Tibial nerve (tissue), 4 donors: ENCODE measurements at places on chromosomes 7 and 10. TPM values are rescaled to one million over a fixed set of nuclear protein-coding genes. Genes with fewer than 3 reads are reported as not detected.

The SHTN1 gene
- 14.9 TPM for total RNA-seq

The ZPBP gene
- not detected for total RNA-seq

The ACTL6B gene
- not detected for total RNA-seq

The GPR26 gene
- not detected for total RNA-seq

The PTPRZ1 gene
- total RNA-seq: 26.4 TPM

The VGF gene
- not detected for total RNA-seq

DNA sequence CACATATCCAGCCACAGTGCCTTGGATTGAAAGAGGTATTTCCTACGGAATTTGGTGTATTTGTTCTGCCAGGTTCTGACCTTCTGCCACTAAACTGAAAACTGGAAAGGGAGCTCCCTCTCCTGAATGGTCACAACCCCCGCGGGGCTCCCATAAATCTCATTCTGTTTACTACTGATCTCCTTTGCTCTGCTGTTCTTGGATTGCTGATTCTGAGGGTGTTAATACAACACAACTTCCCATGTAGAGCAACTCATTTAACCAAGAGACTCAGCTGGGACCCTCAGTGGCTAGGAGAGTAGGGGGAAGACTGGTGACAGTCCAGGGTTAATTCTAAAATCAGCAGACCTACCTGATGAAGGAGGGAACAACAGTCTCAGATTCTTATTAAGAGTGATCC, 662.9 kb downstream of the INHBA start:
- H3K27ac ChIP-seq: no peak overlapping the region
- no peaks in the 10 kb centered on the region for H3K27me3 ChIP-seq
- H3K4me3 ChIP-seq: no peak overlapping the region
- H3K4me1 ChIP-seq: no peaks in the 10 kb centered on the region
- no peaks in the 10 kb centered on the region for H3K36me3 ChIP-seq

GRCh38 chr7:158291998-158292397, 295.6 kb downstream of the PTPRN2 start:
- H3K27me3 ChIP-seq: no peaks in the 10 kb centered on the region
- H3K4me1 ChIP-seq: no peaks in the 10 kb centered on the region
- DNase-seq: no peak
- H3K36me3 ChIP-seq: no peaks in the 10 kb centered on the region
- no peak overlapping the region for H3K4me3 ChIP-seq
- H3K27ac ChIP-seq: no peak overlapping the region

- no peak for DNase-seq
- no peak overlapping the region for H3K4me3 ChIP-seq
- no peaks in the 10 kb centered on the region for H3K27me3 ChIP-seq
- no peaks in the 10 kb centered on the region for H3K4me1 ChIP-seq
- H3K27ac ChIP-seq: no peak overlapping the region
These were observed 129.9 kb downstream of the CDH23 start for GRCh38 chr10:71526653-71527052.

DNA sequence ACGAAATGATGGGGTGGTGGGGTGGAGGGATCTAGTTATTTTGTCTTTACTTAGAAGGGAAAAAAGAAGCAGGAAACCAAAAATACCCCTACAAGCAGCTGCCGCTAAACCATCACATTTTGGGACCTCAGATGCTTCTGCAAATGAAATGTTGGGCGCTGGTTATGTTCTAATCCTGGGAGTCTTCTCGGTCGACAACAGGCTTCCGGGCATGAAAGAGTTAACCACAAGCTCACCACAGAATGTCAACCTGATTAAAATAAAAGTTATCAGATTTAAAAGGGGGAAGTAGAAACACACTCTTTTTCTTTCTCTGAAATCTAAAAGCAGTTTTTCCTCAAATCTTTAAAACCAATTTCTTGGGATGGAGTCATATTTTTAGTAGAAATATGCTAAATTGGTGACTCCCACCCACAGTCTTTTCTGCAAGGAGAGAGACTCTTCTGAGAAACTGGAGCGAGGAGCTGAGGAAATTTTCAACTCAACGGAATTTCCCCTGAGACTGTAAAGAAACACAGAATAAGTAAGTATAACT, 16.8 kb downstream of the IL2RA start:
- no peaks in the 10 kb centered on the region for H3K36me3 ChIP-seq
- H3K27ac ChIP-seq: no peak overlapping the region
- H3K27me3 ChIP-seq: peaks cover 6% of the 10 kb centered on the region
- DNase-seq: no peak
- no peak overlapping the region for H3K4me3 ChIP-seq

DNA sequence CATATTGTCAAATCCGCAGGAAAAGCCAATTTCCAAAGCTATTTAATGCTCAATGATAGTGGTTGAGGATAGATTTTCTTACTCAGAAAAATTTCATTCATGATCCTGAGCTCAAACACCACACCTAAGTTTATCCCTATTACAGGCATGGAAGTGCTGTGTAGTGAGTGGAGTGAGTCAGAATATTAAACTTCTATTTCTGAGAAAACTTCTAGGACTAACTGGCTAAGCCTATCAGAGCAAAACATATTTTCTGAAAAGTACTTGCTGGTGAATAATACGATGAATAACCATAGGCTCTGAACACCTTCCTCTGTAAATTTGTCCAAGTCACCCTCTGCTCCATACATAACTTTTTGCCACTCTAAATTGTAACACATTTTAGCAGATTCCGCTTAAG, 221.5 kb downstream of the SUGCT start:
- H3K36me3 ChIP-seq: no peaks in the 10 kb centered on the region
- no peaks in the 10 kb centered on the region for H3K27me3 ChIP-seq
- no peak overlapping the region for H3K4me3 ChIP-seq
- no peaks in the 10 kb centered on the region for H3K4me1 ChIP-seq

DNA sequence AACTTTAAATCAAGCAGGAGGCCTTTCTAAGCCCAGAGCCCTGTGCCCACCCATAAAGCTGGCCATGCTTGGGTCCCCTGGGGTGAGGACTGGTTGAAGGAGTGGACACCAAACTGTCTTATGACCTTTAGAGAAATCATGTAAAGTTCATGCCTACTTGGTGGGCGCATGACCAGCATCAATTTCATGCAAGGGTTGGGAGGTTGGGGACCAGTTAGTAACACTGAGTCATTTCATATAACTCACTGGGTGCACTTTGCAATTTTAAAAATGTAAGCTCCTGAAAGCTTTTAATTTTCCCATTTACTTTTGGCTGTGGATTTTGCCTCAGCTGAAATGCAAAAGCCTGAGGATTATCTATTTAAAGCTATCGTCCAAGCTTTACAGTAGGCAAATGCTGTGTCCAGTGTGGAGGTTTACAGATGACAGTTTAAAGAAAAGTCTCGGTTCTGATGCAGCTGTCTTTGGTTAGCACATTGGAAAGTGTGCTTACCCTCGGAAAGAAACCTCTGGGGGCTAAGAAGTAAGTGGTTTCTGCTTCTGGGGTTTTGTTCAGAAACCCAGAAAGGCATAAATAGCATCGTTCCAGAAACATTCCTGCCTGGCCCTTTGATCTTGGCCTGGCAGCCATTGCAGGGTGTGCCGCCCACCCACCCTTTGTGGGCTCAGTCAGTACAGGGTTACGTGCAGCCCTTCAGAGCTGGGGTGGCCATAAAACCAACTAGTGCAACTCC, 48.8 kb upstream of the CHST15 start:
- no peak for DNase-seq
- no peaks in the 10 kb centered on the region for H3K27me3 ChIP-seq
- H3K4me1 ChIP-seq: no peaks in the 10 kb centered on the region

DNA sequence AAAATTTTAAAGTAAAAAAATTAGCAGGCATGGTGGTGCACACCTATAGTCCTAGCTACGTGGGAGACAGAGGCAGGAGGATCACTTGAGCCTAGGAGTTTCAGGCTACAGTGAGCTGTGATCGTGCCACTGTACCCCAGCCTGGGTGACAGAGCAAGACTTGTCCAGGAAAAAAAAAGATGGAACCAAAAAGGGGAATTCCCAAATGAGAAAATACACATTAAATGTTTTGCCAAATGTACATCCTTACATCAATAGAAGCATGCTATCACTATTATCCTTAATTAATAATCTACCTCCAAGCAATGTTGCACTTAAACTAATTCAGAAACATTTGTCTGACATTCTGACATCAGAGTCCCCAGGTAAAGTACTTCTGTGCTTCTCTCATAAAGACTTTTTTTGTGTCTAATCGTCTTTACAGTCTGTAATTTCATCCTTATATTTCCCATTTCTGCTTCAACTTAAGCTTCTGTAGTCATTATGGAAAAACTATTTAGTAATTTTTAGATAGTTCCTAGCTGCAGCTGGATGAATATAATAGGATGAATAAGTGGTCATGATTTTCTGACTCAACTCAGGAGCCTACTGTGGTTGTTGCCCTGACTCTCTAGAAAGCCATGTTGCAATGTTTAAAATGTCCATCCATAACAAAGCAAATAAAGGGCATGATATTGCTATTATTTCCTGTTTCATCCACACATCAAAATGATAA, 57.7 kb downstream of the MYPN start:
- DNase-seq: no peak
- H3K27ac ChIP-seq: no peak overlapping the region
- H3K27me3 ChIP-seq: no peaks in the 10 kb centered on the region

GRCh38 chr7:139071680-139072079, 35.8 kb upstream of the ZC3HAV1L start:
- DNase-seq: no peak
- H3K27me3 ChIP-seq: no peaks in the 10 kb centered on the region
- H3K4me1 ChIP-seq: peaks cover 5% of the 10 kb centered on the region

GRCh38 chr10:43160046-43160920, 22.0 kb downstream of the CSGALNACT2 start:
- peaks cover 29% of the 10 kb centered on the region for H3K4me1 ChIP-seq
- no peaks in the 10 kb centered on the region for H3K36me3 ChIP-seq
- H3K27ac ChIP-seq: peak overlapping the region; percentile 39
- no peak overlapping the region for H3K4me3 ChIP-seq
- no peak for DNase-seq
- H3K27me3 ChIP-seq: no peaks in the 10 kb centered on the region

DNA sequence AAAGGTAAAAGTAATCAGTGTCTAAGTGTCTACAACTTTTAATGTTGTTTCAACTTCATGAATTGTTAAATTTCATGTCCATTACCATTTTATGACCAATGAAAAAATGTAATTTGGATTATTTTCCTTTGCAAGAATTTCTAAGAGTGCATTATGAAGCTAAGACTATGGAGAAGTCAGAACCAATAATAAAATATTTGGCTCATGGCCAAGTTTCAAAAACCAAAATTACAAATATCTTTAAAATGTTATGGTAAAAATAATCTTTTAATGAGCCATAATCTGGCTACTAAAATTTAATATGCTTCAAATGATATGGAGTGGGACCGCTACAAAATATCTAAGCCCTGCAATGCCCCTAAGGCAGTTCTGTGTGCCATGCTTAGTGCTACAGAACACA, 294.1 kb upstream of the SMIM30 start:
- H3K4me3 ChIP-seq: no peak overlapping the region
- H3K27ac ChIP-seq: no peak overlapping the region
- H3K36me3 ChIP-seq: no peaks in the 10 kb centered on the region
- no peaks in the 10 kb centered on the region for H3K4me1 ChIP-seq

DNA sequence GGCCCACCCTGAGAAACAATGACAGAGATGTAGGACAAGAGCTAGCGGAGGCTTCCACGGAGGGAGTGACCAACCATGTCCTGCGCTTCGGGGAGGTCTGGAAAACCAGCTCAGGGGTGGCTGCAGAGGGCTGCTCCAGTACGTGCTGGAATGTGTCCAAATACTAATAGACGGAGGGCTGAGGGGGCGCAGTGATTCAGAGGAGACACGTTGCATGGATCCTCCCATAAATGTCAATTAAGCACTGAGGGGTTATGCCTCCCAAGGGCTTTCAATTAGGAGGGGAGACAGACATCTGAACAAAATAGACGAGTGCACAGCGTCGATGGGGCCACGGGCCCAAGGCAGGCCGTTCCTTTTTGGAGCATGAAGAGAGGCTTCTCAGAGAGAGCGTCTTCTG, 51.0 kb upstream of the NPS start:
- H3K27ac ChIP-seq: no peak overlapping the region
- no peak for DNase-seq
- no peaks in the 10 kb centered on the region for H3K36me3 ChIP-seq
- no peaks in the 10 kb centered on the region for H3K27me3 ChIP-seq
- no peaks in the 10 kb centered on the region for H3K4me1 ChIP-seq

DNA sequence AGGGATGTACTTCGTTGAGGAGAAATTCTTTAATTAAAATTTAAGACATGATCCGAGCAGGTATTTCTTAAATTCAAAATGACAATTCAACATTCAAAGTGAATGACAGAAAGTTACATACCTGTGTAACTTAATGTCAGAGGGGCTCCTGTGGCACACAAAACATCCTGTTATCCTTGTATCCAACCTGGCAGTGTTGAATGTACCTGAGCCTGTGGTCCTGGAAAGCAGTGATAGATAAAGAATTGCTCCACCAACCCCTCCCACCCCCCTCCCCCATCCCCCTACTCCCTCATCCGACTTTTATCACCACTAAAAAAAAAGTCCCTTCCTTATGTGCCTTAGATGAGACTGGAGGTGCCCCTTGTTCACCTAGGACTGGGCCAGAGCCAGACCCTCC, 119.4 kb upstream of the ADCY1 start:
- DNase-seq: no peak
- H3K4me3 ChIP-seq: no peak overlapping the region
- H3K36me3 ChIP-seq: no peaks in the 10 kb centered on the region

DNA sequence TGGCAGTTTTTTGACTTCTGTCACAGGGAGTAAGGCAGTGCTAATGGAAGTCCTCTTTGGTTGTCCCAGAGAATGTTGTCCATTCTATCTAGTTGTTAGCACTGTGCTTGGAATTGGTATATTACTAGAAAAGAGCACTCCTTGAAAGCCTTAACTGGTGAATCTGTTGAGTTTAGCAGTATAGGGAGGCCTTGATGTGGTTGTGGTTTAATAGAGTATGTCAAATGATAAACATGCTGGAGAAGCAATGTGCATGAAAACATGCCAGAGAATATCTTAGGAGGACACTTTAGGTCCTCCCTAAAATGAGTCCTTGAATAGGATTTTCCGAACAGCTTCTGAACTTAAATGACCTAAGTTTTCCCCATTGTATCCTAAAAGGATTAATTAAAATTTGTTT, 98.6 kb downstream of the BTRC start:
- DNase-seq: no peak
- H3K4me3 ChIP-seq: no peak overlapping the region
- H3K27ac ChIP-seq: no peak overlapping the region
- H3K36me3 ChIP-seq: no peaks in the 10 kb centered on the region
- no peaks in the 10 kb centered on the region for H3K4me1 ChIP-seq
- no peaks in the 10 kb centered on the region for H3K27me3 ChIP-seq

GRCh38 chr7:47438411-47439029, 143.4 kb downstream of the TNS3 start:
- H3K27me3 ChIP-seq: no peaks in the 10 kb centered on the region
- H3K27ac ChIP-seq: no peak overlapping the region
- H3K36me3 ChIP-seq: no peaks in the 10 kb centered on the region
- no peak overlapping the region for H3K4me3 ChIP-seq
- no peak for DNase-seq

- peaks cover 84% of the 10 kb centered on the region for H3K4me1 ChIP-seq
- no peak for DNase-seq
These were observed 19.0 kb downstream of the EBF3 start for GRCh38 chr10:129945064-129945463.

GRCh38 chr10:26486990-26487850, 49.1 kb downstream of the APBB1IP start:
- H3K36me3 ChIP-seq: no peaks in the 10 kb centered on the region
- H3K27ac ChIP-seq: no peak overlapping the region
- DNase-seq: peak; percentile 51
- no peak overlapping the region for H3K4me3 ChIP-seq
- no peaks in the 10 kb centered on the region for H3K4me1 ChIP-seq
